Fibroblast of skin of scalp (primary cell): ENCODE measurements at places on chromosomes 6 and 20.
A peak's percentile ranks its signal among the peaks of the same experiment; 100 is the strongest.

- no peak for DNase-seq
Observed at GRCh38 chr6:158767709-158768108, 51.5 kb downstream of the EZR start.

- DNase-seq: peak; percentile 54
Observed at GRCh38 chr6:129766959-129767728, 57.2 kb upstream of the ARHGAP18 start.

- no peak for DNase-seq
Observed at GRCh38 chr6:30711758-30712380, 5.2 kb downstream of the MDC1 start.

DNA sequence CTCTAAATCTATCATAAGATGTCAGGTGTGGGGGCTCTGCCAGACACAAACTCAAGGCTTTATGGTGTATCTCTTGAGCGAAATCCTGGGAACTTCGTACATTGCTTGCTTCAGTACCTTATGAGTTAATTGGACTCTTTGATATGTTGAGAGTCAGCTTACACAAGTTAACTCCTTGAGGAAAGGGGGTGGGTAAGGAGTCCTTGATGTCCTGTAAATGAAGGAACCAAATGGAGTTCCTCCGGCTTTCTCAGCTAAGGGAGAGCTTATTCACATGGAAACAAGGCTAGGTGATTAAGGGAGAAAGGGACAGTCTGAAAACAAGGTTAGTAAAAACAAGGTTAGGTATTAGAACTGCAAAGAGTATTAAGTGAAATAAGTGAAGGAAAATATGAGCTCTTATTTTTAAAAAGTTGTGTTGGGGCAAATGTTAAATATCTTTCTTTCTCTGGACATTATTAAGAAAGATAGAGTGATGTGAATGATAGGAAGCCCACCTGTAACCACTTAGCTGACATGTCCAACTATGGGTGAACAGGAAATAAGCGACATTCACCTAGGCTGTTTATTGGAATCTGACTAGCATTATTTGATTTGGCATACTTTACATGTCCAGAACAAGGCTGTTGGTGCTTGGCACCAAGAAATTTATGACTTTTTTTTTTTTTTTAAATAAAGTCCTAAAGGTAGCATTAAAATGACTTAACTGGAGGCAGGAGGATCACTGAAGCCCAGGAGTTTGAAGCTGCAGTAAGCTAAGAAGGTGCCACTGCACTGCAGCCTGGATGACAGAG is 26.5 kb downstream of the GTF2H5 start:
- DNase-seq: no peak

DNA sequence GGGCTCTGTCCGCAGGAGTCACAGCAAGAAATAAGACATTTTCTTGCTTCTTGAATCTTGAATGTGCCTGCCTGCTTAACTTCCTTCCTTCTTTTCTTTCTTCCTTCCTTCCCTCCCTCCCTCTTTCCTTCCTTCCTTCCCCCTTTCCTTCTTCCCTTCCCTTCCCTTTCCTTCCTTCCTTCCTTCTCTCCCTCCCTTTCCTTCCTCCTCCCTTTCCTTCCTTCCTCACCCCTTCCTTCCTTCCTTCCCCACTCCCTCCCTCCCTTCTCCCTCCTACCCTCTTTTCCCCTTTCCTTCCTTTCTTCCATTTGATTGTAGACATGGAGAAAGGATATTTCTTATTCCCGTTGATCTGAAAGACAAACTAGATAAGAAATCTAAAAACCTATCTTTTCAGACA is 436.8 kb upstream of the AGPAT4 start:
- no peak for DNase-seq

DNA sequence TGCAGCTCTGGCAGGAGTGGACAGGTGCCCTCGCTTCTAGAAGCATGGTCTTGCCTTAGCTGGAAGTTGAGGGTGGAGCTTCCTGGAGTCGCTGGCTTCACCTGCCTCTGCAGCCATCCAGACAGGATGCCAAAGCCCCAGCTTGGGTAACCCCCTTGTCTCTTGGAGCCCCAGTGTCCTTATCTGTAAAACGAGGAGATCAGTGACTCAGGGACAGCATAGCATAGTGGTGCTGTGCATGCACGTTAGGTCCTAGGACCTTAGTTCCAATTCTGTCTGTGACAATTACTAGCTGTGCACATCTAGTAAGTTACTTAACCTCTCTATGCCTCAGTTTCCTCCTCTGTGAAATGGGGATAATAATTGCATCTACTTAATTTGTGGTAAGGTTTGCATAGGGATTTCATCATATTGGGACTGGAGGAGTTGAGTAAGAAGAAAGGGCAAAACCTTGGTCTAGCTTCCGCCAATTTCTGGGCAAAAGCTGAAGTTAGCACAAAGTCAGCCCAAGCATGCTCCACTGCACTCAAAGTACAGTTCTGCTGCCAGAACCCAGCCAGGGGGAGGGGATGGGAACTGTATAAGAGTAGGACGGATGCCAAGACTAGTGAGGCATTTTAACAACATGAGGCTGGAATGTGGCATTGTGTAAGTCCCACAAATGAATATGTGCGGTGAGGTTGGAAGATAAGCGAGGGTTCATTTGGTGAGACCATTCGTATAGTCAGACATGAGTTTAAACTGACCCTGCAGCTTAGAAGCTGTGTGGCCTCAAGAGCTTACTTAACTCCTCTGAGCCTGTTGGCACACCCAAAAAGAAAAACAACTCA is 24.5 kb downstream of the TOX2 start:
- peak; percentile 99 for DNase-seq

DNA sequence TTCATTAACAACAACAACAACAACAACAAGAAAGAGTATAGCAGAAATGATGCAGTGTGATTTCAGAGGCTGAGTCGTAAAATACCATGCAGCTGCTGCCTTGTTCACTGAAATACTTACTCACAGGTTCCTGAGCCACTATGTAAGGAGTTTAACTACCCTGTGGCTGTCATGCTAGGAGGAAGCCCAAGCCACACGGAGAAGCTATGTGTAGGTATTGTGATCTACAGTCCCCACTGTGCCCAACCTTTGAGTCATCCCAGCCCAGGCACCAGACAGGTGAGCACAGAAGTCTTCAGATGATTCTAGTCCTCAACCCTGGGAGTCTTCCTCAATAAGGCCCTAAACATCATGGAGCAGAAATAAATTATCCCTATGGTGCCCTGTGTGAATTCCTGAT is 14.6 kb upstream of the RALY start:
- DNase-seq: no peak

GRCh38 chr6:146551545-146551944 is 7.9 kb downstream of the RAB32 start:
- DNase-seq: no peak

GRCh38 chr6:33850296-33850695 is 46.5 kb upstream of the MLN start:
- no peak for DNase-seq

DNA sequence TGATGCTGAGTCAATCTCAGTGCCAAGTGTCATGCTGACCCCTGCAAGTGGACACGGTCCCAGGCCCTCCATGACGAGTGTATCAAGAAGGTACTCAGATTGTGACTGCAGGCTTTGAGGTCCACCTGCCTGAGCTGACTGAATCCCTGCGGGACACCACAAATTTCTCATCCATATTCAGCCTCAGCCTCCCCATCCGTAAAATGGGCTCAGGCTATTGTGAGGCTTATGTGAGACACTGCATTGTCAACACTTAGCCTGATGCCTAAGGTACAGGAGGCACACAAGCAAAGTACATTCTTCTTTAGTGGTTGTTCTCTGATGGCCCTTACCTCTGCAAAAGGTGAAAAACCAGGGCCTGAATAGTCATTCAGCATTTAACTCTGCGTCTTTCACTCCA is 70.4 kb upstream of the NFATC2 start:
- no peak for DNase-seq

GRCh38 chr6:139881728-139882211 is 507.3 kb upstream of the CITED2 start:
- peak; percentile 48 for DNase-seq

DNA sequence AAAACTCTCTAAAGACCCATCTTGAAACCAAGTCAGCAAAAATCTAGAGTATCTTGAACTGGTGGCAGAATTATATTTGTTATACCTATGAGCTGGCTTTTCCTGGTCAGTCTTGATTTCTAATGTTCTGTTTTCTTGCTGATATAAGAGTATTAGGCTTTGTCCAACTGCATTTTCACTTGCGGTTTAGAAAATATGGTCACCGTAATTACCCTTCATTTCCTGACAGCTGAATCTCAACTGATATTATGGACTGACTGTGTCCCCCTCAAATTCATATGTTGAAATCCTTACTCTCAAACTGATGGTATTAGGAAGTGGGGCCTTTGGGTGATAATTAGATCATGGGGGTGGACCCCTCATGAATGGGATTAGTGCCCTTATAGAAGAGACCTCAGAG is 72.1 kb downstream of the TXLNB start:
- no peak for DNase-seq

DNA sequence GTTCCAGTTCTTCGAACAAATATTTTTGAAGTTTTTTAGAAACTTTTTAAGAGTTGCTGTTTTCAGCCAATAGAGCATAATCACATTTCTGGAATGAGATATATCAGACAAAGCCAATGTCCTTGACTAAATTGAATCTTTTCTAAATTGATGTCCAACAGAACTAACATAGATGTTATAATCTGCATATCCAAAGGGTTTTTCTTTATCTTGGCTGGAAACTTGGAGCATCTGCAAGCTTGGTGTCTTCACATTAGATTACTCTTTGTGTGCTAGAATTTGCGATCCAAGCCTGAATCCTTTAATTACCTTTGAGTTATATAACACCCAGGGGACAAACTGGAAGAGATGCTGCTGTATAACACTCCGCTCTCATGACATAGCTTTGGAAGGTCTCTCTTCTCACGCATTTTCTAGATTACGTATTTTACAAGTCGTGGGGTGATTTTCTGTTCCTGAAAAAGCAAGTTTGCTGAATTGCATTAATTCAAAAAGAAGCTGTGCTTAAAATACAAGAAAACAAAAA is 64.4 kb upstream of the FUCA2 start:
- DNase-seq: no peak

DNA sequence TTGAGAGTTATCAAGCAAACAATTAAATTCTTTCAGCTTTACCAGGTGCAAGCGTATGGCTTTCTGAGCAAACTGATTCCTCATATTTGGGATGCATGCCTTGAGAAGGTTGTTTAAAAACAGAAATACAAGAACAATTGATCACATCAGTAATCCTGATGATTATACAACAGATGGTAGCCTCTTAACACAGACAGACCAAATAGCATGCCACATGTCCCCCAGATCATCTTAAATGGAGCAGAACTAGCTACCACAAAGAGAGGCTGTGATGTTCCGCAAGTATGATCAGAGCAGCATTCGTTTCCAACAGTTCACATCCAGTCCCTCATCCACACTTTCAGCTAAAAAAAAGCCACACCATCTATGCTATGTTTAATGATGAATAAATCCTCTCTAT is 246.2 kb upstream of the NRSN1 start:
- no peak for DNase-seq

- DNase-seq: peak; percentile 7
Observed at GRCh38 chr6:12962529-12962928, 246.0 kb downstream of the PHACTR1 start.

DNA sequence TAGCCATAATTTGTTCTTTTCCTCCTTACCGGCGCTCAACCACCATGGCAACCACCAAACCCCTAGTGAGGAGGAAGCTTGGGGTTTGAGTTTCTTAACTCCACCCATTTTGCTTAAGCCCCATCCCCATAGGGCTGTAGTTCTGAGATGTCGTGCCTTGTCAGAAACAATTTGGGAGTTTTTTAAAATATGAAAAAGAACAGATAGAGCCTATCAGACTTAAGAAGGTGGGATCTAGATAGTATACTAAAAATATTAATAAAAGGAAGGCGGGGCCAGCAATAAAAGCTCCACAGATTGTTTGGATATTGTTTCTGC is 5.6 kb downstream of the BRD2 start:
- peak; percentile 52 for DNase-seq

DNA sequence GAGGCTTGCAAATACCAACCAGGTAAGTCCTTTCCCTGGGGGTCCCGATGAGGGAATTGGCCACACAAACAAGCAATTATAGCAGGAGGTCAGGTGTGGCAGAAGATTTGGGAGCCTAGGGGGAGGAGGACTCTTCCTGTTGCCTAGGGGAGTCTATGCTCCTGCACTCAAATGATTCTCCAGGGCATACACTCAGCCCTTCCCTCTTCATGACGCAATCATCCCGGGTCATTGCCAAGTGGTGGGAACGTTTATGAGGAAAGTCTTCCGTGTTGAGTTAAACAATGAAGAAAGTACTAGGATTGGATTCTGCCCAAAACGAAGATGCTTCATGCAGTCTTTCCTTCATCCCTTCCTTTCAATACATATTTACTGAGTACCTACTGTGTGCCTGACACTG is 186.5 kb upstream of the TSHZ2 start:
- peak; percentile 5 for DNase-seq

DNA sequence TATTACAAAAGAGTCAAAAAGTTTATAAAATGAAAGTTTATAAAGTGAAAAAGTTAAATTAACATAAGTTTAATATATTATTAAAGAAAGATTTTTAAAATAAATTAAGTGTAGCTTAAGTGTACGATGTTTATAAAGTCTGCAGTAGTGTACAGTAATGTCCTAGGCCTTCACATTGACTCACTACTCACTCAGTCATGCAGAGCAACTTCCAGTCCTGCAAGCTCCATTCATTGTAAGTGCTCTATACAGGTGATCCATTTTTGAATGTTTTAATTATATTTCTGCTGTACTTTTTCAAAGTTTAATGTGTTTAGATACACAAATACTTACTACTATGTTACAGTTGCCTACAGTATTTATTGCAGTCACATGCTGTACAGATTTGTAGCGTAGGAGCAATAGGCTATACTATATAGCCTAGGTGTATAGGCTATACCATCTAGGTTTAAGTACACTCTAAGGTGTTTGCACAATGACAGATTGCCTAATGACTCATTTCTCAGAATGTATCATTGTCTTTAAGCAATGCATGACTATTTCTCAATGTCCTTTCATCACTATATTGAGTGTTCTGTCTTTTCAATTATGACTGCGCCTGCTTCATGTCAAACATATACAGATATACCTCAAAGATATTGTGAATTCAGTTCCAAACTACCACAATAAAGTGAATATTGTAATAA is 1110.3 kb upstream of the MAP3K7 start:
- DNase-seq: no peak

DNA sequence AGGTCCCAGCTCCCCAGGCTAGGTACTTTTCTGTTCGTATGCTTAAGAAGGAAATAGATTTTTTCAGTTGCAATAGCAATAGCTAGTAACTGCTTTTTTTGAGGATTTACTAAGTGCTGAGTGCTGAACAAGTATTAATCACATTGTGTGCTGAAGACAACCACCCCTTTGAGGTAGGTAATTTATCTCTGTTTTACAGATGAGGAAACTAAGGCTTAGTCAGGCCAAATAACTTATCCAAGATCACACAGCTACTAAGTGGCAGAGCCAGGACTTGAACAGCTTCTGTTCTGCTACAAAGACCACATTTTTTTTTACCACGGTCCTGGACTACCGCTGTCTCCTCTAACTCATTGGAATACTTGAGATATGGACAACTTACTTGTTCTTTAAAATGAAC is 39.8 kb downstream of the LRRN4 start:
- no peak for DNase-seq

DNA sequence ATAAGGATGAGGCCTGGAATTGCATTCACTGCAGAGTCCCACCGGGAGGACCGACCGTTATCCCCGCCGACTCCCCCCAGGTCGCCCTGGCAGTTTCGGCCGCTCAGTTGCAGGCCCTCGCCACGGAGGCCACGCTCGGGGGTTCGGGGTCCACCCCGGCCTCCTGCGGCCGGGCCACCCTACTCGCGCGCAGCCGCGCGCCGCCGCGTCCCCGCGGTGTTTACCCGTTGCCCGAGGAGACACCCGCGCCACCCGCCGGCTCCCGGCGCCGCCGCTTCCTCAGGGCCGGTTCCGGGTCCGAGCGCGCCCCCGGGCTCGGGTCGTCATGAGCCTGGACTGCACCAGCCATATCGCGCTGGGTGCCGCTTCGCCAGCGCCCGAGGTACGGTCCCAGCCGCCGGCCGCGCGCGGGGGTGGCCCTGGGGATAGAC is at the start of gene CCDC170:
Gene CCDC170, plus strand, starts transcription at position 214 of the 431 bp plus-strand sequence. Its CDS starts 112 bp downstream, at position 326.
- DNase-seq: peak; percentile 19
